ENCODE measurements at places on chromosomes 5 and 9.

GRCh38 chr9:104961238-104961637 is 33.3 kb upstream of the ABCA1 start:
- no peak for DNase-seq

DNA sequence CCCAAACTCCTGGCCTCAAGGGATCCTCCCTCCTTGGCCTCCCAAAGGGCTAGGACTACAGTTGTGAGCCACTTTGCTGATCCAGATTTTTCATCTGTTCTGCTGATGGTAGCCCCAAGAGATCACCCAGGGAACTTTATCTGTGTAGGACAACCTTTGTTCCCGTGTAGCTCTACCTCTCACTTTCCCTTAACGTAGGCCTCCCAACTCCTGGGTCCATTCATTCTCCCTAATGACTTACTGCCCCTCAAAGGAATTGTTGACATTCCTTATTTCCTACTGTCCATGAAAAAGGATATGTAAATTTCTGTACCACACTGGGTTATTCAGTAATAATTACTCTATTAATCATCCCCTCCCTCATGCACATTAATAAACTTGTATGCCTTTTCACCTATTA is 51.0 kb upstream of the PHF24 start:
- DNase-seq = no peak

DNA sequence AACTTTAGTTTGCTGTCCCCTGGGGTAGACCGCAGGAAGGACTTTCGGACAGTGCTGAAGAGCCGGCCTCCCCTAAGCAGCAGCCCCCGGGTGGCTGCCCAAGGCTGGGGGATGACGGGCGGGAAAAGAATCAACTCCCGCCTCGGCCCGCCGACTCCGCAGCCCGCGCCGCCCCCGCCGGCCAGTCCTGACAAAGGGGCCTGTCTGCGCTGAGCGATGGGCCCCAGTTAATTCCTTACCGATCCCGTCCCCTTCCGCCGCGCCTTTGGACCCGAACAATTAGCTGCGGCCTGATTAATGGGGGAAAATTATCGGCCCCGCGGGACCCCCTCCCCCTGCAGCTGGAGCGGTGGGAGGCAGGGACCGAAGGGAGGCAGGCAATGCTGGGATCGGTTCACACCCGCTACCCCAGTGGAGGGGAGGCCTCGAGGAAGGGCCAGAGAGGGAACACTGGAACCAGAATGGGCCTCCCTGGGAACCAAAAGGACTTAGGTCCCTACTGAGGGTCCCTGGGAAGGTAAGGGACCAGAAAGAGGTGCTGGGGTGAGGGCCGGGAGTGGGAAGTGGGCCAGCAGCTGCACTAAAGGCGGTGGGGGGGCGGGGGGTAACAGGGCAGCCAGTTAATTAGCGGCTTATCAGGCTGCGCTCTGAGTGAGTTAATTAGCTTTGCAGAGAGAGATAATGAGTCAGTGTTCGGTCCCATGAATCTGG is 4.2 kb downstream of the ARID3C start:
- DNase-seq = no peak

DNA sequence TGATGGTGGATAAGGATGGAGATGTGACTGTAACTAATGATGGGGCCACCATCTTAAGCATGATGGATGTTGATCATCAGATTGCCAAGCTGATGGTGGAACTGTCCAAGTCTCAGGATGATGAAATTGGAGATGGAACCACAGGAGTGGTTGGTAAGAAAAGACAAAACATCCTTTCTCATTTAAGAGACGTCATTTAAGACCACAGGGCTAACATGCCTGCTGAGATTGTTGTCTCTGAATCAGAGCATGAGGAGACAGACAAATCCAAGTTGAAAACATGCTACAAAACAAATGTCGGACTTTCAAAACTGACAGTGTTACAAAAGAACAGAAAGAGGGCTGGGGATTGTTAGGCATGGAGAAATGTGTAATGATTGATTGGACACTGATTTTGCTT is 4.6 kb downstream of the CCT5 start:
- DNase-seq = no peak

DNA sequence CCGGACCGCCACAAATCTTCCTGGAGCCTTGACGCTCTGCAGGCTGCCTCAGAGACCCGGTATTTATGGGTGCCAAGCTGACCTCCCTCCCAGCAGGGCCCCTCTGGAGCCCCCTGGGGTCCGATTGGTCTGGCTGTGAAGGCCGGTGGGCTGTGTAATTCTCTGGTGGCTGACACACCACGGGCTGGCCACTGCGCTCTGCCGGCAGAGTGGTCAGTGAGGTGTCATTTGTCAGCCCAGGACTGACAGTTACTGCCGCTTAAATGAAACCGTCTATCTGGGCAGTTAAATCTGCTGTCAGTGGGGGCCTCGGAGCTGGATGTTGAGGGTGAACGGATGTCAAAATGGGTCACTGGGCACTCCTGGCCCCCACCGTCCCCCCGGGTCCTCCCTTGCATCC is 10.7 kb downstream of the NR5A1 start:
- DNase-seq = no peak

DNA sequence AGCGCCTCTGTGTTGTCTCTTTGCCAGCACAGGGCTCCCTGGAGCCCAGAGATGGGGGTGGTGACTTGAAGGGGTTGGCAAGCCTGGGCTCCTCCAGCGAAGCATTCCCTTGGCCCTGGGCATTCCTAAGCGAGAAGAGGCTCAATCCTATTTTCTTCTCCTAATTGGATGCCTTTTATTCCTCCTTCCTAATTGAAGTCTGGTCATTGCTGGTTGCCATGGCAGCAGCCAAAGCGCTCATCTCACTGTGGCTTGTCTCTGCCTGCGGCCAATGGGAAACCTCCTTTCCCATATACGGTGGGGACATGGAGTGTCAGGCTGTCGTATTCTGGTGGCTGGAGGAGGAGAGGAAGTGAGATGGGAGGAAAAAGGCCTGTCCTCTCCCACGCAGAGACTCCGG is 52.3 kb upstream of the RARS1 start:
- no peak for DNase-seq

GRCh38 chr9:135703726-135704125 is 1.7 kb downstream of the KCNT1 start:
- DNase-seq = no peak

All from vagina (tissue), 2 donors.